ENCODE measurements at places on chromosomes 3 and 15.
A peak's percentile ranks its signal among the peaks of the same experiment; 100 is the strongest.

DNA sequence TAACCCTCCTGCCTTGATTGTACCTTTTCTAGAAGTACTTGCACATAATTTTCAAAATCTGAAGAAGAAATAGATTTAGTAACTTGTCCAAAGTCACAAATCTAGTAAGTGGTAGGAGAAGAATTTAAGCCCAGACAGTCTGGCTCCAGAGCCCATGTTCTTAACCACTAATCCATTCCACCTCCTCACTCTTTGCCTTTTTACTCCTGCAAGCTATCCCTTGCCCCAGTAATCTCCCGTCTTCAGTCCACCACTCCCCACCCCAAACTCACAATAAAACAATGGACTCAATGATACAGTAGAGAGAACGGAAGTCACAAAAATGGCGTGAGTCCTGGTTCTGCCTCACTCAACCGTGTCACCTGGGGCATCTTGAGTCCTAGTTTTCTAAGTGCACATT is 48.7 kb downstream of the SETMAR start:
- DNase-seq = no peak

DNA sequence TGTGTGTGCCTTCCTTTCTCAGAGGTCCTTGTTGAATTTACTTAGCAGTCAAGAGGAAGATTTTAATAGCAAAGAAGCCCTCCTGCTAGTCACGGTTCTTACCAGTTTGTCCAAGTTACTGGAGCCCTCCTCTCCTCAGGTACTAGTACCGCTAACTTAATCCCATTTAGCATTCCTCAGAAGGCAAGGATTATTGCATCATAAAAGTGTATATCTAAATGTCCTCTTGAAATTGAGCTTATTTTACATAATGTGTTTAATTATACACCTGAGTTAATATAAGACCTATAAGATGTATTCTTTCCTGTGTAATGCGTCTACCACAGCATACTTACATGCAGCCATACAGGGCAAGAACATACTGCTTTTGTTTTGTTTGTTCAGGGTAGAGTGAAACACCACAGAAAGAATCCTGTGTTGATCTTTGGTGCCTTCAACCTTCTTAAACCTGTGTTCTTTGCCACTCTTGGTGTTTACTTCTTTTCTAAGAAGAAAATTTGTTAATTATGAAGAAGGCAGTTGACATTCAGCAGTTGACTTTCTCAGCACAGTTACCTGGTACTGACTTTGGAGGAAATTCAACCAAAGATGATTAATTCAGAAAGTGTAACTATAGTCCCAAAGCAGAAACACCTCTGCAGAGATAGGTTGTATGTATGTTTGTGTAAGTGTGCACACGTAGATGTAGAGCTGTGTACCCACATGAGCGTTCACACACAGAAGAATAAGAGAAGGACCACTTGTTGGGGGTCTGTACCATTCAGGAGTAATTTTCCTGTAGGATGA is 33.1 kb downstream of the POLG start:
- no peak for DNase-seq

DNA sequence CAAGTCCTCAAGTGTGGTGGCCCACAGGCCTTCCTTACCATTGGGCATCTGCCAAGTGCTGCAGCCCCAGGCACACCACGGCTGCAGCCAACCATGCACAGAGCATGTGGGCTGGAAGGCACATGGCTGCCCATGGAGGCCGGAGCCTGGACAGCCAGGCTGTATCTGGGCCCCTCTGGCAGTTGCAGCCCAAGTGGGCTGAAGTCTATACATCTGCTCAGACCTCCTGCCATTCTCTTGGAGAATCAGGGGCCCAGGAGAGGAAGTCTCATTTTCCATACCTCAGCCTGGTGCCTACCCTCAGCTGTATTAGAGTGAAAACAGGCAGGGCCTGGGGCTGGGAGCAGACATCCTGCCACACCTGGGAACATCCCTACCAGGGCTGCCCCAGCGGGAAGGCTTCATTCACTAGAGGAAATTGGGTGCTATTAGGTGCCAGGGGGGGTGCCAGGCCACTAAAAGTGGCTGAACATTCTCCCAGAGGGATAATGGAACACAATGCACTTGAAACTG is 48.0 kb upstream of the SLCO2A1 start:
- no peak for DNase-seq

DNA sequence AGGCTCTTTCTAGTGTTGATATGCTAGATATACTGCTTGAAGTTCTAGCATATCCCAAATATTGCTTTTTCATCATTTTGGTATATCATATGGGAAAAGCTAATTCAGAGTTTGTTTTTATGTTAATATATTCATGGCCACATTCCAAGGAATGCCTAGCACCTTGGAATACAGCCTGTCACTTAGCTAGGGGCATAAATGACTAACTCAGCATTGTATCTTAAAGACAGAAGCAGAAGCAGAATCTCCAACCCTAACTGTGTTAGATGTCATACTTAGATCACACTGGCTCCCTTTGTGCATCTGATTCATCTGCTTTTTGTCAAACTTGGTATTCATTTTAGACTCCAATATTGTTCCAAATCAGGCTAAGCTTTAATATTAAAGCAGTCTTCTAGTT is 130.8 kb upstream of the TSPAN3 start:
- DNase-seq = no peak

DNA sequence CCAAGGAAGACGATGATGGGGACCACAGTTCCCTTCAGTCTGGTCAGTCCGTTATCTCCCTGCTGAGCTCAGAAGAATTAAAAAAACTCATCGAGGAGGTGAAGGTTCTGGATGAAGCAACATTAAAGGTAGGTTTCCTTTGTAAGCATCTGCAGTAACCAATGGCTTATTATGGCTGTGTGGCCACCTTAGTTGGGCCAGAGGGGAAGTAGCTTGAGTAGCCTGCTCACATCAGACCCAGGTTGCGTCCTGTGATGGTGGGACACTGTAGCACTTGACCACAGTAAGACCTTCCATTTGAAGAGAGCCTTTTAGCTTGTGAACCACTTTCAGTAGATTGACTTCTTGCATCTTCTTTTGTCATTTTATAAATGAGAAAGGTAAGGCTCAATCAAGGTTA is 22.6 kb downstream of the STARD5 start:
- no peak for DNase-seq

DNA sequence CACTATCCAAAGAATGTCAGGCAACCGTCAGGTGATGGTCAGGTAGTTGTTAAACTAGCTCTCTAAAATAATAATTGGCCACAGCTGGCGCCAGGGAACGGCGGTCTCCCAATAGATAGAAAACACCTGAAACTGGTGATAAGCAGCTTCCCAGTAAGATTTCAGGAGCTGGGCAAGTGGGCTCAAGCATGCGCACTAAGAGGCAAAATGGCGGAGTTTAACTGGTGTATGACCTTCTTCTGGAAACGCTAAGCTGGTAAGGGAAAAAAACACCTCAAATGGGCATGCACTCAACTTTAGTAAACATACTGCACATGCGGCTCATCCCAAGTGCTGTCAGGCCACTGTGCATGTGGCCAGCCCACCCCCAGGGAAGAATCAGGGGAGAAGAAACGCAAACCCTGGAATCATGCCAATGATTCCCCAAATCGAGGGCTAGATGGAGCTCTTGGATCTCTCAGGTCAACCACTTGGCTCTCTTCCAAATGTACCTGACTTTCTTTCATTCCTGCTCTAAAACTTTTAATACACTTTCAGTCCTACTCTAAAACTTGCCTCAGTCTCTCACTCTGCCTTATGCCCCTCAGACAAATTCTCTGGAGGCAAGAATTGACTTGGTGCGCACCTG is 195.0 kb downstream of the ZNF621 start:
- DNase-seq = no peak

DNA sequence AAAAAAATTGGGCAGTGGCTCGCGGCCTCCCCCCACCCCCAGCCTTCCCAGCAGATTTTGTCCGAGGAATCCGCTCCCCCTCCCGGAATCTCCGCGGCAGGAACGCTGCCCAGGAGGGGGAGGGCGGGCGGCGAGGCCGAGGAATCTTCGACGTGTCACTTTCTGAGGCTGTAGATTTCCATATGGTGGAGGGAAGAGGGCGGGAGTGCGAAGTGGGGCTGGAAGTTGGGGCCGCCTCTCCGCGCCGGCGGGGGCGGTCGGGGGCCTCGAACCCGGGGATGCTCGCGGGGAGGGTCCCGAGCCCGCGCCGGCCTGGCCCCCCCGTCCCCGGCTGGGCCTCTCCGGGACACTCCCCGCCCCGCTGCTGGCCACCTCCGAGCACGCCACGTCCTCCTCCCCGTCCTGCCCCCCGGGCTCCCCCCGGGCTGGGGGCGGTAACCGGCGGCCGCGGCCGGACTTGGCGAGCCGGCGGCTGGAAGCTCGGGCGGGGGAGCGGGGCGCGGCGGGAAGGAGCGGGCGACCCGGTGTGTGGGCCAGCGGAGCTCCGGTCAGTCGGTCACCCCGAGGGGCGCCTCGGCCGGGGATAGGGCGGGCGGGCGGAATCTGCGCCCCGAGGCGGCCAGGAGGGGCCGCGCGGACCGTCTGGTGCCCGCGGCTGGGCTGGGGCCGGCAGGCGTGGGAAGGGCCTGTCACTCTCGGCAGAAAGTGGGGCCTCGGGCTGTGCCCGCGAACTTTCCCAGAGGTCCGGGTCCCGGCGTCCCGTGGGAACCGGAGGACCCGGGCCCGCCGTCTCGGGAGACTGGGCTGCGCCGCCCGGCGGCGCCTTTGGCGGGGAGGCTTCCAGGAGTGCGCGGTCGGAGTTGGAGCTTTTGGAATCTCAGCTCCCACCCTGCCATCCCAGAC is 951 bp downstream of the FNDC3B start:
- DNase-seq = peak; percentile 10

- DNase-seq = no peak
Measured at GRCh38 chr3:196428041-196428440, 4.2 kb downstream of the UBXN7 start.

- no peak for DNase-seq
Measured at GRCh38 chr15:50828610-50829206, 63.2 kb upstream of the SPPL2A start.

- no peak for DNase-seq
Measured at GRCh38 chr3:143236226-143236964, 116.8 kb downstream of the CHST2 start.

- DNase-seq = no peak
Measured at GRCh38 chr15:40847223-40847961, 3.5 kb downstream of the SPINT1 start.

DNA sequence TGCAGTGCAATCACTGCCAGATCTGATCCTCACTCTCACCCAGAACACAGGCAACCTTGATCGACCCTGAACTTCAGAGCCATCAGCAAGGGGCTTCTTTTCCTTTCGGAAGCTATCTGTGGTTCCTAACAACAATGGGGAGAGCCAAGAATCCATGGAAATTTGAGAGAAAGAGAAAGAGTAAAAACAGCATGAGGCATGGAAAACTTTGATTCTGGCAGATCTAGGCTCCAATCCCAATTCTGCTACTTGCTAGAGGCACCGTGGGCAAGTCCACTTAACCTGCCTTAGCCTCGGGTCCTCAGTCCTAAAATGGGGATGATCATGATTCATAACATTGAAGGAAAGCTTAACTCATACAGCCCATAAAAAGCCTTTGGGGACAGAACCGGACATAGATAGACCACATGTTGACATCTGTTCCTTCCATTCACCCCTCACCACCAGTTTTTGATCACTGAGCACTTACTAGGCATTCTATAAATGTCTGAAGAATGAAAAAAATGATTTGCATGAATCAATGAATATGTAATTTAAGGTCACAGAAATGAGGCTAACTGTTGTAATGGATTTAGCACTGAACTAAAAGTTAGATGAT is 605.7 kb upstream of the CFAP20DC start:
- DNase-seq = no peak

- no peak for DNase-seq
Measured at GRCh38 chr3:118000219-118000618, 1034.4 kb downstream of the IGSF11 start.

- DNase-seq = peak; percentile 12
Measured at GRCh38 chr15:92655178-92655995, at the start of gene FAM174B. TSS of gene FAM174B (minus strand) at chr15:92655775.

GRCh38 chr3:116444819-116445310 is 422 bp downstream of the LSAMP start:
- no peak for DNase-seq

DNA sequence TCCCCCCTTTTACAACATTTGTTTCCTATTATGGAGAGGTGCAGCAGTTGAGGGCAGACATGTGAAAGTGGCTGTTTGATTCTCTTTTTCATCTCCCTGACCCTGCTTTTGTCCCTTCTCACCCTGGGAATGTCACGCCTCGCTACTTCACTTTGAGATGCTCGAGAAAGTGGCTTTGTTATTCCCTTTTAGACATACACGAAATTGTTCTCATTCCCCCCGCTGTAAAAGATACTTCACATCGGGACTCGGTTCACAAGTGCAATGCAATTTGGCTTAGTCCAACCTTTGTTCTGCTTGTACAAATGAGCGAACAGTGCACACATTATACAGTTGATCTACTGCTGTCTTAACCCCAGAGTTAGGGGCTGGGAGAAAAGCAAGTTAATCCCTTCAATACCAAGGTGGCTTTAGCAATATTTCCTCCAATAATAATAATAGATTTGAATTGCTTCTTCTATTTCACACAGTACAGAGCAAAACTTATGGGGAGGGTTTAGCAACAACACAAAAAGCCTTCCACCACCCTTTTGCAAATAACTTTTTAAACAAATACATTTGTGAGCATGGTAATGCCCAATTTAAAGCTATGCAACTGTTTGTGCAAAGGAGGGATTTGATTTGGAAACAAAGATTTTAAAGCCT is 5.7 kb upstream of the FOXB1 start:
- no peak for DNase-seq

DNA sequence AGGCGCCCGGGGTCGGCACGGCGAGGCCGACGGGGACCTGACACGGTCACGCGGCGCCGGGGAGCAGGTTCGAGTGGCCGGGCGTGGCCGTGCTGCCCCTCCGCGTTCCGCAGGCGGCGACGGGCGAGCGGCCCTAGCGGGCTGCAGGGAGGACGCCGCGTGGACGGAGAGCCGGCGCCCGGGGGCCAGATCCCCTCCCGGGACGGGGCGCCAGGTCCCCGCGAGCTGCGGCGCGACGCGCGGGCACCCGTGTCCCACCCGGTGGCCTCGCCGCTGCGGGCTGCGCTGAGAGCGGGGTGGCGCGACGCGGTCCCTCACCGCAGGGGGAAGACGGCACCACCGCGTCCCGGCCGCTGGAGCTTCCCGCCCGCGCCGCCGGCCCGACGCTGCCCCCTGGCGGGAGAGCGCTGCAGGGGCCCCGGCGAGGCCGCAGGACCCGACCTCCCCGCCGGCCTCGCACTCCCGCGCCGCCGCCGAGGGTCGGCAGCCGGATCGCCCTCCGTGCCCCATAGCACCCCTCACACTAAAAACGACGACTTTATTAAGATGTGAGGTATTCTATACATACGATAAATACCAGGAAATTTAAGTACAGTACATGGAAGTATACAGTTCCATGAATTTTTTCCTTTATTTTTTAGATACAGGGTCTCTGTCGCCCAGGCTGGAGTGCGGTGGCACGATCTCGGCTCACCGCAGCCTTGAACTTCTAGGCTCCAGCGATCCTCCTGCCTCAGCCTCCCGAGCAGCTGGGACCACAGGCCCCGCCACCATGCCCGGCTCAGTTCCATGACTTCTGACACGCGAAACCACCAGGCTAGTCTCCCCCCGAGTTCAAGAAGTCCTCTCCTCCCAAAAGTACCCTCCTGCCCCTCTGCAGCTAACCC is 1.3 kb upstream of the PIGZ start:
- peak; percentile 59 for DNase-seq

GRCh38 chr15:51681303-51681963 is at the start of gene SCG3:
TSS of gene SCG3 (plus strand) at chr15:51681503. CDS start at chr15:51681756, 253 bp downstream.
- peak; percentile 39 for DNase-seq

Data from activated T-cell treated with anti-CD3 and anti-CD28 coated beads for 1 hour (primary cell).